ENCODE measurements at places on chromosomes 4 and X.

DNA sequence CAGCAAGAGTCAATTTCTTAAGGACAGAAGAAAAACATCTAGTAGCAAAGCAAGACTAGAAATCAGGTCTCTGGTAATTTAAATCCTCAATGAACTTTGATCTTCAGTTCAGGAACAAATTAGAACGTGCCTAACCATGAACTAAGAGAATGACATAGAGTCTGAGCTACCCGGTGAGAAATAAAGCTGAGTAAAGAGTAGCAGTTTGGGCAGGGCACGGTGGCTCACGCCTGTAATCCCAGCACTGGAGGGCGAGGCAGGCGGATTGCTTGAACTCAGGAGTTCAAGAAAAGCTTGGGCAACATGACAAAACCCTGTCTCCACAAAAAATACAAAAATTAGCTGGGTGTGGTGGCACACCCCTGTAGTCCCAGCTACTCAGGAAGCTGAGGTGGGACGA is 37.7 kb downstream of the ACE2 start:
- DNase-seq, result peak; percentile 4

DNA sequence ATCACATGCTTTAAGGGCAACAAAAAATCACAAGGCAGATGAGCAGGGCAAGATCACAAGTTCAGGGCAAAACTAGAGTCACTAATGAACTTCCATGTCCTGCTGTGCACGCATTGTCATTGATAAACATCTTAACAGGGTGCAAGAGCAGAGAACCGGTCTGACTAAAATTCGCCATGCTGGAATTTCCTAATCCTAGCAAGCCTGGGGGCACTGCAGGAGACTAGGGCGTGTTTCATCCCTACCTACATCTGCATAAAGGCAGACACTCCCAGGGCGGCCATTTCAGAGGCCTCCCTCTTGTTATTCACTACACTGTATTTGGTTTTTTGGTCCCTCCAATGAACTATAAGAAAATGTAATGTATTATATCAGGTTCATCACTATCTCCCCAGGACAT is 203.6 kb downstream of the ARHGEF9 start:
- DNase-seq, result no peak

DNA sequence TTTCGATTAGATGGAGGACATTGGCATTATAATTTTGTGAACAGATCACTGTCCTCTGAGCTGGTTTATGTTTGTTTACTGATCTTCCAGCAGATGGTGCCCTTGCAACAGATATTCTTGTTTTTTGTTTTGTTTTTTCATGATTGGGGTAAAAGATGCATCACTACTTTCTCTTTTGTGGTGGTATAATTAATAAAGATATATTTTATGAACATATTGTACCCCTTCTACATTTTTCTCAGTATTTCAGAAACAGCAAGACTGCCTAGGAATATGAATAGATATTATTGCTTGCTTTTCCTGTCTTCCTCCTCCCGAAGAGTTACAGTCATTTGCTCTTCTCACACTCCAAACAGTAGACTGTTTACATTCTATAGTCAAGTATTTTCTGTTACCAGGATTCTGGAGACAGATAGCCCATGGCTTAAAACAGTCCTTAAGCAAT is 905.2 kb downstream of the TRAM1L1 start:
- DNase-seq, result peak; percentile 28

DNA sequence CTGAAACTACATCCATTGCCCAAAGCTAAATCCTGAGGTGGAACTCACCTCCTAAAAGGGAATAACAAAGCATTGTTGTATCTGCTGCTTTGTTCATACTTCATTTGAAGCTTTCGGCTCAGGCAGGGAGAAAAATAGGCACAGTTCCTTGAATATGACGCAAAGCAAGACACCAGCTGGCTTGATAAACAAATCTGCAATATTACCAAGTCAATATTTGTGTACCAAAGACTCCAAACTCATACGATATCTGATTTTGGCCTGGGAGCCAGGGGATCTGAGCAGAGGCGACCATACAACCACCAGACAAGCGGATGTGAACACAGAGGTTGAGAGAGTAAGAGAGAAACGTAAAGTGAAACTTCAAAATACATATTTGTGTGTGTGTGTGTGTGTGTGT is 34.8 kb upstream of the RAP1GDS1 start:
- DNase-seq, result no peak

DNA sequence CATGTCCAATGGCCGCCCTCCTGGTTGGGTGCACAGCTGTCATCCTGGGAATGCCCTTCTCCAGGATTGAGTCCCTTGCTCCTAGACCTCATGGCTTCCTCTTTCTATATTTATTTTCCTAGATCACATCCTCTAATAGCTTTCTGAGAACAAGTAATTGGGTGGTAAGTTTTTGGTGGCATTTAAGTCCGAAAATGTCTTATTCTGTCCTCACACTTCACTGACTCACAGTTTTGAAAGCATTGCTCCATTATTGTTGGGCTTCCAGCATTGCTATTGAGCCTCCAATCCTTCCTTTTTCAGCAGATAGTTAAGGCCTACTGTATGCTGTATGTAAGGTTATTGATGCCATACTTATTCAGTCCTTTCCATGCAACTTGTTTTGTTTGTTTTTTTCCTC is 25.9 kb downstream of the PGM2 start:
- DNase-seq, result no peak

DNA sequence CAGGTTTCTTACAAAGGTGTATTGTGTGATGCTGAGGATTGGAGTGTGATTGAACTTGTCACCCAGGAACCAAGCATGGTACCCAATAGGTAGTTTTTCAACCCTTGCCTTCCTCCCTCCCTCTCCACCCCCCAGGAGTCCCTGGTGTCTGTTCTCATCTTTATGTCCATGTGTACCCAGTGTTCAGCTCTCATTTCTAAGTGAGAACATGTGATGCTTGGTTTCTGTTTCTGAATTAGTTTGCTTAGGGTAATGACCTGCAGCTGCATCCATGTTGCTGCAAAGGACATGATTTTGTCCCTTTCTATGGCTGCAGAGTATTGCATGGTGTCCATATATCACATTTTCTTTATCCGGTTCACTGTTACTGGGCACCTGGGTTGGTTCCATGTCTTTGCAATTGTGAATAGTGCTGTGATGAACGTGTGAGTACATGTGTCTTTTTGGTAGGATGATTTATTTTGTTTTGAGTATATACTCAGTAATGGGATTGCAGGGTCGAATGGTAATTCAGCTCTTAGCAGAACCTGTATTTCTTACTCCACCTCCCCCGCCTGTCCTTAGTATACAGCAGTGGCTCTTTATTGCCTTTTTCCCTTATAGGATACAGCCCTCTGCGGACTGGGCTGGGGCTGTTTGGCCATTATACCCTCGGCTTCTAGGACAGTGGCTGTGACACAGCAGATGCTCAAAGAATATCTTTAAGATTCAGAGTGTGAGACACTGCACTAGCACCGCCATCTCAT is 145.4 kb downstream of the PTTG2 start:
- no peak for DNase-seq
